ENCODE measurements at places on chromosomes 1 and 21.

DNA sequence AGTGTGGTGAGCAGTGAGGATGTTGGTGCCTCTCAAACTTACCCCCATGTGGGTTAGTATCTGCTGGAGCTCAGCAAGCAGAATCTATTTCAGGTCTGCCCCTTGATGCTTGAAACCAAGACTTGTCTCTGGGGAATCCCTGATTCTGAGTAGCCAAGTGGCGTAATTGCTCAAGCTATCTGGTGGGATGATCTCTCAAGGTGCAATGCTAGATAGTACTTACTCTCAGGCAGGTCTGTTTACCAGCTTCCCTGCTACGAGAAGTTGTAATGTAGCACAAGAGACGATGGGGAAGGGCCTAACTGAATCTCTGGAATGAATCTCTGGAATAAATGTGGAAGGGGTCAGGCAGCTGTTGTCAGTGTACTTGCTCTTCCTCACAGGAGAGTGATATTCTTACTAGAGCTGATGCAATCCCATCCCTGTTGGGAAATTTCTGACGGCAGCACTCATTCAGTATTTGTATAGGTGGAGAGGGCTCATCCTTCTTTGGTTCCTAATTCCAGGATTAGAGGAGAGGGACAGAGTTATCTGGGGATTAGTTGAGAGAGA, 65.4 kb downstream of the MACF1 start:
- no peak for DNase-seq

GRCh38 chr1:68167211-68167610, 65.1 kb downstream of the WLS start:
- DNase-seq = no peak

DNA sequence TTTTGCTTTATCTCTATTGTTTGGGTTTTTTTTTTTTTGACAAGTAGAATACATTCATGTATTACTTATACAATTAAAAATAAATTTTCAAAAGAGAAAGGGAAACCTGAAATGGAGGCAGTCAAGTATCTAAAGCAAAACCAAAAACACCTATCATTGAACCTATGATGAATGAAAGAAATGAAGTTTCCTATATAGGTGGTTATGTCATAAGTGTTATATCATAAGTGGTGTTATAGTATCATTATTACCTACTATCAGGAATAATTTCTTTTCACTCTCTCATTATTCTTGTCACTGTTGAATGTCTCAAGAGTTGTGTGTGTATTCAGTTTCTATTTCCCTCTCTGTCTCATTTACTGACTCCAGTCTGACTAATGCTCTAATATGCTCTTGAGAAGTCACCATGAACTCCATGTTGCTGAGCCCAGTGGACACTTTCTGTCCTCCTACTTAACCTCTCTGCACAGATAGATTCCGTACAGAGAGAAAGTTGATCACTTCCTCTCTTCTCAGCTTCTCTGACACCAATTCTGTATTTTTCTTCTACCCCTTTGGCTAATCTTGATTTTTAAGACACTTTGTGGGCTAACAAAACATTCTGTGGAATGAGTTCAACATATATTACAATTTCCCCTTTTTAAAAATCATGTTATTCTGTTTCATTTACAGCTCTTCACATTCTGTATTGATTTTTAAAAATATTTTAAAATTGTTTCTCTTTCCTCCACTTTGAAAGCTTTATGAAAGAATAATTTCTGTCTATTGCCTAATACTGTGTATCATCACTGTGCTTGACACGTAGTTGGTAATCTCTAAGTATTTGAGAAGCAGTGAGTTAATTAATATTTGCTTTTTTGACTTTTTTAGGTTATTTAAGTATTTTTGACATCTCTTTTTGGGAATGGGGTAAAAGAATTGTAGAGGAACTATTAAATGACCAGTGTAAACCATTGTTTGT, 50.1 kb downstream of the RASAL2 start:
- DNase-seq = no peak

DNA sequence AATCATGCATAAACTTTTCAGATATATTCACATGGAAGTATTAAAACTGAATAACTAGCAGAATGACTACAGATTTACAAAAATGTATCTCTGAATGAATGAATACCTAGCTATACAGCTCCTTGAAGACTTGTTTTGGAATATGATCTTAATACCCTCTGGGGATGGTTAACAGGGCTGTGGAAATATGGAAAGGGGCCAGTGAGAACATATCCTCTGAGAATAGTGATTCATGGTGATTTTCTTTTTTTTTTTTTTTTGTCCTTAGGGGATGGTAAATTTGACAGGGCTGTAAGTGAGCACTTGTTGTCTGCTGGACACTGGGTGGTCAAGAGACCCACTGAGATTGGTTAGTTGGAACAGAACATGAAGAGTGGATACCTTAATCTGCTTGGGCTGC, 80.7 kb upstream of the HP1BP3 start:
- no peak for DNase-seq

DNA sequence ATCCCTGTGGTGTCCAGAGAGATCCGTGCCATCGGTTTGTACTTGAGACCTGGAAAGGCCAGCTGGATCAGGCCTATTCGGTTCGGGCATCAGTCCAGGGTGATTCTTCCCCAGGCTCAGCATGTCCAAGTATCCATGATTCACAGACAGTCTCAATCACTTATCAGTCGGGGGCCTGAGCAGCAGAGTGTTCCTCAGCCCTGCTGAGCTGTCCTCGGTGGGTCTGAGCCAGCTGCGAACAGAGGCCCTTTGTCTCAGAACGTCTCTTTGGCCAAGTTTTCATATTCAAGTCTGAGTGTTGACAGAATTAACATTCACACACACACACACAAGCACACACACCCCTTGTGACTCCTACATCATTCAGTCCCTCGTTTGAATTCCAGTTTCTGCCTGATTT, 33.4 kb upstream of the OSBPL9 start:
- DNase-seq = no peak

GRCh38 chr21:21664871-21665270, 666.7 kb downstream of the NCAM2 start:
- no peak for DNase-seq

DNA sequence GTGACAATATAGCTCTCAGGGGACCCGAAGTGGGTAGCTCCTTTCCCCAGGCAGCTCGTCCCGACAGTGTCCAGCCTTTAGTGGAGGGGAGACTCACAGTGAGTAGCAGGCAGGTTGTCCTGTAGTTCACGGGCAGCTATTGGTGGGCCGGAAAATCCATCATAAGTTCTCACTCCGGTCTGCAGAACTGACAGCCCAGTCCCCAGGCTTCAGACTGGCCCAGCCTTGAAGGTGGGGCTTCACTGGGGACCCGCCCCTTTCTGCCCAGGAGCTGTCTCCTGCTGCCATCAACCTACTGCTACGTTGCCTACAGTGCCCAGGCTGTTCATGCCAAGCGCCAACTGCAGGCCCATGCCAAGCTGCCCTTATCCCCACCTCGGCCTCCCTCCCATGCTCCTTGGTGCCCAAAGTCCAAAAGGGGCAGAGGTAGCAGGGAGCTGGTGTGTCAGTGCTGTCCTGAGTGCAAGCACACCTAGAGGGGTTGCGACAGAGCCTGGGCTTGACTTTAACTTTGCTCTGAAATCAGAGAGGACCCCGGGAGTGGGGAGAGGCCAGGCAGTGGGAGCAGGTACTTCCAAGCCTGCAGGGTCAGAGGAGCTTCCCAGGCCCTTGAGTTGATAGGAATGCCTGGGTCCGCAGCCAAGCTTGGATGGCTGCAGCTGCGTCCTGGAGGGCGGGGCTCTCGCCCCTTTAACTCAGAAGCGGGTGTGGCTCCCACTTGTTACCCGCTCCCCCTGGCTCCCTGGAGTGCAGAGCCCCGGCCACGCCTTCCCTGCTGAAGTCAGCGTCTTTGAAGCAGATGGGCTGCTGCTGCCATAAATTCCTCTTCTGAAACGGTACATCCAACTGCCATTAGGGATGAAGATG, 1144.3 kb upstream of the NCAM2 start:
- no peak for DNase-seq

GRCh38 chr1:62126579-62127290, 67.9 kb upstream of the L1TD1 start:
- DNase-seq = no peak

GRCh38 chr1:42482635-42483153, 19.6 kb downstream of the CCDC30 start:
- no peak for DNase-seq

- no peak for DNase-seq
Measured at GRCh38 chr1:102191723-102192122, 195.0 kb upstream of the OLFM3 start.

DNA sequence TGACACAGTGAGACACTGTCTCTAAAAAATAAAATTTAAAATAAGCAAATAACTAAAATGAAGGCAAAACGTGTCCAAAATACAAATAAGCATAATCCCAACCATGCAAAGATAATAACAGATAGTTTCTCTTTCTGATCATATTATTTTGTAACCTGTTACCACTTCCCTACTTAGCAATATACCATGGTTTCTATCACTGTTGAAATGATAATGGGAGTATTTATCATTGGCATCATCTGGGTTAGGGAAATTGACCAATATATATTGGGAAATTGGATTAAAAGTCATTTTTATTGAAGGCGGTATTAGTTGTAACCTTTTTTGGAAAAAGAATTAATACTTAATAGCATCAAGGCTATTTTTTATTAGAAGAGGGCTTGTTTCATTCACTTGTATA, 47.0 kb downstream of the USP25 start:
- DNase-seq = no peak

DNA sequence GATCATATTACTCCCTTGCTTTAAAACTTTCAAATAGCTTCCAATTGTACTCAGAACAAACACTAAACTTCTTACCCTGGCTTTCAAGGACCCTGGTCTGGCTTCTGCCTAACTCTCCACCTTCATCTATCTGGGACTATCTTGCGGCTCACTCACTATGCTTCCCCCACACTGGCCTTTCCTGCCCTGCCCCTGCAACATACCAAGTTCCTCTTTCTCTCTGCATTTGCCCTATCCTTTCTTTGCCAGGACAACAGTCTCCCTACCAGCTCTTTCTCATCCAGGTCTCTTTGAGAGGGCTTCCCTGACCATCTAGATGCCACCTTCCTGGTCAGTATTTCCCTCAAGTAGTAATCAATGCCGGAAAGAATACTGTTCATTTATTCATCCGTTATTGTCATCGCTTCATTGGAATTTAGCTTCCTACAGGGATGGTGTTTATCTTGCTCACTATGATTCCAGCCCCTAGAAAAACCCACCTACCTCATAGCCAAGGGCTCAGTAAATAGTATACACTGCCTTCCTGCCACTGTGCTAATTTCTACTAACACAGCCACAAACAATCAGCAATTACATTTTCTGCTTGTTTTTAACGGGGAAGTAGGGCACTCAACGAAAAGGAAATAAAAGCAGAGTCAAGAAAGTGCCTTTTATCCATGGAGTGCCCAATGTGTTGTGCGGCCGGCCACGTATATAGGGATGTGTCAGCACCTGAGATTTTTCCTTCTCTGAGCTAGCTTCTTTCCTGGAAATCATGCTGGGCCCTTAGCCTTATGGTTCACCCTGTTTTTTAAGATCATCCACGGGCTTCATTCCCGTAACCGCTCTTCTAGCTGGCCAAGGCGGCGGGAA, 521 bp upstream of the CDC7 start:
- no peak for DNase-seq

DNA sequence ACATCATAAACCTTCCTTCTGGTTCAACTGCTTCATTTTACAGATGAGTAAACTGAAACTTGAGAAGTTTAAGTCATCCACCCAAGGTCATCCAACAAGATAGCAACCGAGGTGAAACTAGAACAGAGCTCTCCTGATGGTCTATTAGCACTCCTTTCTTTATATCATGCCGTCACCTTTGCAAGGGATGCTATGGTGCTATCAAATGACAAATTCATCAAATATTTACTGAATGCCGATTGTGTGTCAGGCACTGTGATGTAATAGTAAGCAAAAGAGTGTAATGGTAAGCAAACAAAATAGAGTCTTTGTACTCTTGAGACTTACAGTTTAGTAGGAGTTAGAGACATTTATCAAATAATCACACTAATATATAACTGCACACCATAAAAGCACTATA, 14.0 kb upstream of the SGIP1 start:
- no peak for DNase-seq

DNA sequence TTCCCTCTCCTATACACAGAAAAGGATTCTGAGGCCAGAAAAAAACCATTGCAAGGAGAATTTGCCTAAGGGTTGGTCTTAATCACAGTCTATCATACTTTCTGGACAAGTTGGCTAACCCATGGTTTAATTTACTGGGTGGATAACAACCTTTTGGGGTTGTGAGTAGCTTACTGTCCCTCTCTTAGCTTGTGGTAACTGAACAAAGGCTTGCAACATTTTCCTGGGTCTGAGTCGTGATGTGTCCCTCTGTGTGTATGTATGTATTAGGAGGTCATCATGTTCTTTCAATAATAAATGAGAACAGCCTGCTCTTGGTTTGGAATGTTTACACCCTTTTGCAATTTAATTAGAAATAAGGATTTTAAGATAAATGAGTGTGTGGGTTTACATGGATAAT, 36.7 kb downstream of the PAPPA2 start:
- DNase-seq = no peak

DNA sequence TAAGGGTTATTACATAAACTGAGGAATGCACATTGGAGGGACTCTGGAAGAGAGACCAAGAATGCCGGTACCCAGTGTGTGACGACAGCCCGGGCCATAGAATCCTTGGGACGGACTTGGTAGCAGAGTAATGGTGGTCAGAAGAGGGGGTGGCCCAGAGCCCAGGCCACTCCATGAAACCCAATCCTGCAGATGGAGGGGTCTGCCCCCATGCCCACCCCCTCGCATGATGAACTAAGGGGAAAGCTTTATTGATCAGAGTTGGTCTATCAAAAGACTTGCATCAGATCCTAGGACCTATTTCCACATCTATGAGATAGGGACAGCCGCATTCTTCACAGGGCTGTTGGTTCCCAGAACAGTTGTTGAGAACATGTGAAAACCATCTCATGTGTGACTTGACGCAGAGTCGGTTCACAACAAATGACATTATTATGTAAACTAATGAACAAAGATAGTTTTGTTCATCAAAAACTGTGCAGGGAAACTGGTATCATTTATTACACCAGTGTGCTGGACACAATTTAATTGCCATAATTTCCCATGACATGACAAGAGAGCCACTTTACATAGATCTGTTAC, 21.5 kb upstream of the SDC3 start:
- DNase-seq = no peak

DNA sequence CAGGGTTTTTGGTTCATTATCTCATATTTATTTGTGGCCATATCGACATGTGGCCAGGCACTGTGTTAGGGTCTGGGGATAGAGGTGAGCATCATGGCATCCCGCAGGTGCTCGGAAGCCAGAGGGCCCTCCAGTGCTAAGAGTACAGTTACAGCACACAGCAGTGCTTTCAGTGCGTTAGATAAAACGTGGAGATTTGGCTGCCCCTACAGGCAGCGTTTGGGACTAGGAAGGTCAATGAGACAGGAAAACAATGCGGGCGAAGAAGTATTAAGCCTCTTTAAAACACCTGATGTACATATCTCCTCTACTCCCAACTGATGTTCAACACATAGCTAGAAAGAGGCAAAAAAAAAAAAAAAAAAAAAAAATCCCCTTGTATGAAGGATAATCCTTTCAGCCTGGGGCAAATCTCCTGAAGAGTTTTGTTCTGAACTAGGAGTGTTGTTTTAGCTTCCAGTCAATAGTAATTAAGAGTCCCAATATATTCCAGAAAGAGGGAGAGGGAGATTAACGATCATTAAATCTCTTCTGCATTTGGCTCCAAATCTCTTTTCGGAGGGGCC, 80.1 kb downstream of the CAPZB start:
- no peak for DNase-seq

- DNase-seq = peak; percentile 70
Measured at GRCh38 chr1:40315239-40315794, 1.8 kb downstream of the COL9A2 start.

- no peak for DNase-seq
Measured at GRCh38 chr1:174957829-174958228, 41.9 kb upstream of the CACYBP start.

All from activated CD4-positive, alpha-beta T cell treated with anti-CD3 and anti-CD28 coated beads, Interleukin-2, amount 50 U/mL, for 24 hours (primary cell).